Activated naive CD4-positive, alpha-beta T cell treated with anti-CD3 and anti-CD28 coated beads, Interleukin-2, amount 50 U/mL, for 72 hours (primary cell): ENCODE measurements at places on chromosomes 1 and 21. TPM values are rescaled to one million over a fixed set of nuclear protein-coding genes. Genes with fewer than 3 reads are reported as not detected.

Gene CD2
- total RNA-seq = 437 TPM

Gene TLCD4
- 0.49 TPM for total RNA-seq

Gene SPRR5
- not detected for total RNA-seq

Gene LYPD8
- total RNA-seq = not detected

Gene KIF17
- total RNA-seq = 0.18 TPM

Gene KCND3
- not detected for total RNA-seq

Gene SPATA21
- total RNA-seq = not detected

Gene SLAMF8
- total RNA-seq = 0.21 TPM

Gene ASB17
- total RNA-seq = not detected

Gene GRIK3
- total RNA-seq = not detected

Gene MAP1LC3C
- total RNA-seq = not detected

Gene OPRD1
- total RNA-seq = 0.05 TPM

Gene ZNF669
- total RNA-seq = 6.2 TPM

Gene RNU1-2
- total RNA-seq = 1,082 TPM

Gene BEST4
- total RNA-seq = 1.8 TPM

Gene DIRAS3
- total RNA-seq = not detected

- no peak for DNase-seq
Measured at GRCh38 chr1:20361805-20362381, 71.2 kb downstream of the VWA5B1 start.

DNA sequence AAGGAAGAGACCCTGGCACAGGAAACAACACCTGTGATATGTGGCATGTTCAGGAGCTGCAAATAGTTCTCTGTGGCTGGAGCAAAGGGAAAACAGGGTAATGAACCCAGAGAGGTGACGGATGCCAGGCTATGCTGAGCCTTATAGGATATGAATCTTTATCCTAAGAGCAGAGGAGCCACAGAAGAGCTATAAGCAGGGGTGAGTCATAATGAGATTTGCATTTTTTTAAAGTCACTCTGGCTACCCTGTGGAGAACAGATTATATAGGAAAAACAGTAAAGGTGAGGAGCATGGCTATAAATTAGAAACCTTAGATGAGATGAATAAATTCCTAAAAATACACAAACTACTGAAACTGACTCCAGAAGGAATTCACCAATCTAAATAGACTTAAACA is 12.8 kb upstream of the MPL start:
- no peak for DNase-seq

GRCh38 chr1:208349694-208350330 is 105.6 kb upstream of the PLXNA2 start:
- DNase-seq = no peak

DNA sequence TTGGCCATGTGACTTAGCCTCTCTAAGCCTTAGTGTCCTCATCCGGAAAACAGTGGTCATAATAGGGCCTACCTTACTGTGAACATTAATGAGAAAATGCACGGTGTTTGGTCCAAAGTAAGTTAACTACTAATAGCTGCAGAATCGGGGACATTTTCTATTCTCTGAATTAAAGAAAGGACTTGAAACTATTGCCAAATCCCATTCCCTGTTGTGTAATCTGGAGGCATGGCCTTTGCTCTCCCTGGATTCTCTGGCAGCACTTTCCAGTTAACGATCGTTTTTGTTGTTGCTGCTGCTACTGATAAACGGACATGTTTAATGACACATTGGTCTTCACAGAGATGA is 30.5 kb downstream of the FMO4 start:
- no peak for DNase-seq

DNA sequence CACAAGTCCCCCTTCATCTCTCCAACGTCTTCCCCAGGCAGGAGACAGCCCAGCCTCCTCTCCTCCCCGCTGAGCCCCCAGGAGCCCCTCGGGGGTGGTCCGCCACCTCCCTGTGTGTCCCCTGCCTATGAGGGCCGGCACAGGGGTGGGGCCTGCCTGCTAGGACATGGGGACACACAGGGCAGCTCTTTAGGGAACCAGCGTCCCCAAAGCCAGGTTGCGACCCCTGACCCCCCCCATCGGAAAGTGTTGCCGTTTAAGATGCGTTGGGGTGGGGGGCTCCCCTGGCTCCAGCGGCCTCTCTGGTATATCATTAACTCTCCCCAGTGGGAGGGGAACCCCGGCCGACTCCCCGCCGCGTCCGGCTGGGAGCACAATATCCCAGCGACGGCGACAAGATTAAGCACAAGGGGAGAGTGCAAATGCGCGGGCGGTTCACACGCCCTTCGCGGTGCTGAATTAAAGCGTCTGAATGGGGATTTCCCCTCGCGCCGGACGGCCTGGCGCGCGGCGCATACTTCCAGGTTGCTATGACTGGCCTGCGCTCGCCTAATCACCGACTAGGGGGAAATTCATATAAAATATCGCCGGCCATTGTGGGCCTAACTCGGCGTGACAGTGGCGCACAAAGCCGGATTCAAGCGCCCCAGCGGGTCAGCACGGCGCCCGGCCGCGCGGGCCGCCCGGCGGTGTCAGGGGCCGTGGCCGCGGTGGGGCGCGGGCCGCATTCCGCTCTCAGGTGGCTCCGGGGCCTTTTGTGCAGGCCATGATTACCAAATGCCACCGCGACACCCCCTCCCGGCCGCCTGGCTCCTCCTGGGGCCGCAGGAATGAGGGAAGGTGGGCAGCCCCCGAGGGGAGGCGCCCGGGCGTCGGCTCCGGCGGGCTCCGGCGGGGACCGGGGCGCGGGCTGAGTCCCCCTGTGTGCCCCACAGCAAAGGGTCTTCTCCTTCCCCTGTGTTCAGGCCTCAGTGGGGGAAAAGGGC is 30.9 kb downstream of the WNT3A start:
- DNase-seq = peak; percentile 60

GRCh38 chr1:100552031-100552430 is 14.1 kb downstream of the GPR88 start:
- no peak for DNase-seq

- DNase-seq = no peak
Measured at GRCh38 chr1:201404055-201404454, 4.9 kb upstream of the LAD1 start.

DNA sequence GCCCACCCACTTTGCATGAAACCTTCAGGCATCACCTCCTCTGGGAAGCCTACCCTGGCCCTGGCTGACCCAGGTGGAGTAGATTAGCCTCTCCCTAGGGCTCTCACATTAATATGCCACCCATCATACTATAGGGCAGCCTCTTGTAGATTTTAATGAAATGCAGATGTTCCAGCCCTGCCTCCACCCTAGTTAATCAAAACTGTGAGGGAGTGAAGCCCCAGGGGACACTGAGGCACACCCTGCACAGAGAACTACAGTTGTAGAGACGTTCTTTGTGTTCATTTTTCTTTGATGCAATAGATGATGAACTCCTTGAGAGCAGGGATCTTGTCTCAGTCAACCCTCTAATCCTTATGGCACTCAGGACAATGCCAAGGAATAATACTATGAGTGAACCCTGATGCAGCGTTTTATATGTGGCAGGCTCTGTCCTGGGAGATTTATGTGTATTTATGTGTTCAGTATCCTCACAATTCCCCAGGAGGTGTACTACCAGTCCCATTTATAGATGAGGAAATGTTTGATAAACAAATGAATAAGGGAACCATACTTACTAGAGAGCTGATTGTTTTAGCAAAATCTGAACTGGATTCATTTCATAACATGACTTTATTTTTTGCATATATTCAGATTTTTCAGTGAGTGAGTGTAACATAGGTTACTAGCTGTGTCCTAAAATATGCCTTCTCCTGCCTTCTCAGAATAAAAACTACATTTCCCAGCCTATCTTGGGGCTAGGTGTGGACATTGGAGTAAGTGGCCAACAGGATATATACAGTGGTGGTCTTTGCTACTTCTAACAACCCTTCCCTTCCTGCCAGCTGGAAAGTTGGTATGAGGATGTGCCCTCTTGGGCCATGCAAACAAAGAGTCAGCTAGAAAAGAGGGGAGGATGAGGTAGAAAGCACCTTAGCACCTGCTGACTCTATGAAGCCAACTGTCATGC is 23.5 kb upstream of the PRELP start:
- no peak for DNase-seq

GRCh38 chr1:153995202-153995601 is 4.6 kb downstream of the RPS27 start:
- DNase-seq = no peak

DNA sequence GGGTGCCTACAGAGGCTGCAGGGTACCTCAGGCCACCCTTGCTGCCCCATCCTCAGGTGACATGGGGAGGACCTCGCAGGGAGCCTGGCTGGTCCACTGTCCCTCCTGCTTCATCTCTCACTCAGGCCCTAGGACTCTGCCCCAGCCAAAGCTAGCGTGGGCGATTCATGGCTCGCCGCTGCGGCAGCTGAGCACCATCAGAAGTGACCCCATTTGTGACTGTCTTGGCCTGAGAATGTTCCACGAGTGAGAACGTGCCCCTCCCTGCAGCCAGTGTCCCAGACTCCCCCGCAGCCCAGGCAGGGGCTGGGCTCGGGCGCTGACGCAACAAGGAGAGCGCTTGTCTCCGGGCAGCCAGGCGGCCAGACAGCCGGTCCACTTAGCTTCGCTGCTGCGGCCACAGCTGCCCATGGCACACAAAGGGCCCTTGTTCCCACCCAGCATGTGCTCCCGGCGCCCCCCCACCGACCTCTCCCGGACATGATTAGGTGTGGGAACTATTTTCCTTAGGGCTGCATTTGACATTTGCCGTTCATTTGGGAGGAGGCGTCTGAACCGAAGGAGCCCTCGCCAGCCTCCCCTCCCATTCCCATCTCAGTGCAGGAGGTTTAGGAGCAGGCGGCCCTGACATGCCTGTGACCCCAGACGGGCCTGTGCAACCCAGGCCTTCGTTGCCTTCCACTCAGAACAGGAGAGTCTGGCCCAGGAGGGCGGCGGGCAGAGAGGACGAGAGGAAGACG is 19.3 kb upstream of the POFUT2 start:
- DNase-seq = no peak

DNA sequence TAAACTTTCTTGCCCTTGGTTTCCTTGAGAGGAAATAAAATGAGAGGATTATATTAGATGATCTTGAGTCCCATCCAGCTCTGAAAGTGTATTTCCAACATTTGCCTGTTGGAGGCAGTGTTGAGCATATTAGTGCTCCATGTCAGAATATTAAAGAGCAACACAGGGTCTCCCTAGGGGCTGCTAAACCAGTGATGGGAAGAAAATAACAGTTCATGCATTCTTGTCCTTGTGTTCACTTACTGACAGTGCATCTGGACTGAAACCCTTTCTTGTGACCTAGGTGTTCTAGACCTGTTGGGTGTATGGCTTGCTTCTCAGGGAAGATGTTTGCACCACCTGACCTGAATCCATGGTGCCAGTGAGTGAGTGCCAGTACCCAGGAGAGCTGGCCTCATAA is 124.7 kb upstream of the KIAA0040 start:
- peak; percentile 37 for DNase-seq

- DNase-seq = no peak
Measured at GRCh38 chr1:107105914-107106313, 34.9 kb upstream of the NTNG1 start.

DNA sequence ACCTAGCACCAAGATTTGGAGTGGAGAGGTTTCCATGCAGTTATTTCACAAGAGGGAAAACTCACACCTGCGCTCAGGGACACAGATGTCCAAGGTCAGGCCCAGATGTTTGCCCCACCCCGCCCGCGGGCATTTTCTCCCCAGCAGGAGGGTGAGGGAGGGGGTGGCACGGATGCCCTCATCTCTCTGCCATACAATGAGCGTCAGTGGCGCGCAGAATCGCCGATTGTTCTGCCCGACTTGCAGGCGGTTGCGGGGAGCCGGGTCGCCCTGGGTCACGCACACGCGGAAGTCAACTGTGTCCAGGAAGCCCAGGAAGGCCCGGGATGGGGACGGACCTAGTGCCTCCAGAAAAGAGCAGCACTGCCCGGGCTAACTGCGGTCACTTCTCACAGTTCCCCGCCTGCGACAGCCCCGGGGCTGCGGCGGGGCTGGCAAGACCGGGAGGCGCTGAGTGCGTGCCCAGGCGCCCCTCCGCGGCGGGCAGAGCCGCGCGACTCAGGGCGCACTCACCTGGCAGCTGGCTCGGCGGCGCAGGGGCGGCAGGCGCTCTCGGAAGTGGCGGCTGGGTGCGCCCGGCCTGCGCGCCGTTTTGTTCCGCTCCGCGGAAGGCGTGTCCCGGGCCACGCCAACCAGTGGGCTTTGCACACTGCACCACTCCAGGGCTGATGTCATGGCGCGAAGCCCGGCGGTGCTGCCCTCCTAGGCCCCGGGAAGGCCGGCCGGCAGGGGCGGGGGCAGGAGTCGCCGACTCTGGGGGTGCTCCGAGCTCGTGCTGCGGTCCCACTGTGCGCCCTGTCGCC is at the start of gene CSRP1:
TSS of gene CSRP1 (minus strand) at position 567 of the 803 bp plus-strand sequence. CDS start 10,820 bp downstream, outside the sequence.
- peak; percentile 84 for DNase-seq

- DNase-seq = no peak
Measured at GRCh38 chr1:210541680-210542358, 213.1 kb downstream of the HHAT start.

GRCh38 chr1:37186246-37186756 is 152.0 kb upstream of the GRIK3 start:
- no peak for DNase-seq

GRCh38 chr1:2544093-2544874 is 11.9 kb upstream of the TNFRSF14 start:
- DNase-seq = no peak

- DNase-seq = no peak
Measured at GRCh38 chr1:117942293-117942692, 12.8 kb downstream of the WDR3 start.

GRCh38 chr1:240098534-240098933 is 6.9 kb downstream of the FMN2 start:
- DNase-seq = no peak

DNA sequence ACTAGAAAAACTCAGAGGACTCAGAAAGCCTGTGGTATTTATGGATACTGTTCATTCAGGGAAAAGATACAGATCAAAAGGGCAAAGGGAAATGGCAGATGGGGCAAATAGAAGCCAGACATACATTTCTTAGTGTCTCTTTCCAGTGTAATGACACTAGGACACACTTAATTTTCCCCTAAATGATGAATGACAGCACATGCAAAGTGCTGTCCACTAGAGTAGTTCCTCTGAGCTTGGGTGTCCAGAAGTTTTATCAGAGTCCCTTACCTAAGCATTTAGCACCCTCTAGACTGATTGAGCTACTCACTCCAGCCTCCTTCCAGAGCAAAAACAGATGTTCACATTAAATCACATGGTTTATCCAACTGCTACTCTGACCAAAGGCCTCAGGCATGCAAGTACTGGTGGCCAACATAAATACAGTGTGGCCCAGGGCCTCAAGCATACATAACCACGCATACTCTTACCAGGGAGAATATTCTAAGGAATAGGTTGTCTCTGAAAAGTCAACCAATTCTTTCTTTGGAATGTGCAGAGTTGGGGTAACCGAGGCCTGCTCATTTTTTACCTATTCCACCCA is 166.9 kb downstream of the NCAM2 start:
- no peak for DNase-seq

GRCh38 chr1:17925290-17926237 is 170.4 kb downstream of the ACTL8 start:
- DNase-seq = no peak

GRCh38 chr1:46622344-46622743 is 5.7 kb upstream of the MOB3C start:
- DNase-seq = no peak

DNA sequence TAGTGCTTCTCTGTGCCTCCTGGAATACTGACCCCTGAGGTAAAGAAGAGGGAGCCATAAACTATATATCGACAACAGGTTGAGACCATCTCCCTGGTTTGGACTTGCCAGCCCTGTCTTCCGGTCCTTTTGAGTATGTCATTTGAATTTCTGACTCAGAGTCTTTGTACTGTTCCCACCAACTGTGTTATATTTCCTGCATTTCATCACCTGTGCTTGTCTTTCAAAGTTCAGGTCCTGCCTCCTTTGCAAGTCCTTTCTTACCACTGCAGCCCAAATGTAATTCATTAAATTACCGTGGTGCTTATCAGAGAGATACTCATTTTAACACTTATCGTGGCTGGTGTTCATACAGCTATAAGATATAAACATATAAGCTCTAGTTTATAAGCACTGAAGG is 10.7 kb downstream of the AK5 start:
- no peak for DNase-seq
